Activated CD8-positive, alpha-beta memory T cell treated with anti-CD3 and anti-CD28 coated beads for 24 hours (primary cell): ENCODE measurements at places on chromosomes 4 and X.

DNA sequence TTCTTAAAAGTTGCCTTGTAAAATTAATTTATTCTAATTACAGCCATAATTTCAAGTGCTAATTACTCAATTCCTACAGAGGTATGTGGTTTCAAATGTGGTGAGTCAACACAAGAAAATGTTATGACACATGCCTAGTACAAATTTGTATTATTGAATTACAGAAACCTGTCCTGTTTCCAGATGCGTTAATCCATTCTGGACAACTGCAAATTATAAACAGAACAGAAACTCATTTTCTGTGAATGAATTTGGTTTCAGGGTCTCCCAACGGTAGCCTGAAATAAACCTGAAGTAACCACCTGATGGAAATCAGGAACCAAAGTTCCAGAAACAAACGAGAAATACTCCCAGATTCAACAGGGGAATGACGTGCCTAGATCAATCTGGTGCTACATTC lies 328.6 kb upstream of the F9 start:
- DNase-seq: no peak

- no peak for DNase-seq
These were observed 302.9 kb upstream of the FTHL17 start for GRCh38 chrX:31374786-31375185.

DNA sequence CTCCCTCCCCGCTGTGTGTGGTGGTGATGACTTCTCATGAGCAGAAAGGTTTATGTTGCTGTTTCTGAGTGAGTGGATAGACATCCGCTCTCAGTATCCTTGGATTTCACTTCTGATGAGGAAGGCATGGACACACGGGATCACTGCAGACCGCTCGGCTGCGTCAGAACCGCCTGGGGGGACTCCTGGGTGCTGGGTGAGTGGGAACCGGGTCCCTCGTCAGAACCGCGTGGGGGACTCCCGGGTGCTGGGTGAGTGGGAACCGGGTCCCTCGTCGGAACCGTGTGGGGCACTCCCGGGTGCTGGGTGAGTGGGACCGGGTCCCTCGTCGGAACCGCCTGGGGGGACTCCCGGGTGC lies 9.0 kb downstream of the CTBP1 start:
- DNase-seq: no peak

- DNase-seq: no peak
These were observed 25.9 kb upstream of the HMX1 start for GRCh38 chr4:8897251-8898167.

DNA sequence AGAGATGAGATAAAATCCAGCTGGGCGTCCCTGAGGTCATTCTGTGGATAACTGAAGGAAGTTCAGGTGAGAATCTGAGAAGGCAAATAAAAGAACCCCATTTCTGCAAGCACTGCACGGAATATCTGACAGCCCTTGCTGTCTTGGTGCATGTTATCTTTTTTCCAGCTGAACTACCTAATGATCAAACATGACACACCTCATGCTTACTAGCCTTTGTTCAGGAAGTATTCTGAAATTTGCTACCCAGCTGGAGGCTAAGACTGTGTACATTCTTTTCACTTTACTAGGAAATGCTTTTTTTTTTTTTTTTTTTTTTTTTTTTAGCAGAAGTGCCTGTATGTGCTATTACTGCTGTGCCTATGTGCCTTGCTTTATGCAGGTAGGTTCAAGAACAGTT lies 718.1 kb downstream of the SMARCA1 start:
- no peak for DNase-seq

DNA sequence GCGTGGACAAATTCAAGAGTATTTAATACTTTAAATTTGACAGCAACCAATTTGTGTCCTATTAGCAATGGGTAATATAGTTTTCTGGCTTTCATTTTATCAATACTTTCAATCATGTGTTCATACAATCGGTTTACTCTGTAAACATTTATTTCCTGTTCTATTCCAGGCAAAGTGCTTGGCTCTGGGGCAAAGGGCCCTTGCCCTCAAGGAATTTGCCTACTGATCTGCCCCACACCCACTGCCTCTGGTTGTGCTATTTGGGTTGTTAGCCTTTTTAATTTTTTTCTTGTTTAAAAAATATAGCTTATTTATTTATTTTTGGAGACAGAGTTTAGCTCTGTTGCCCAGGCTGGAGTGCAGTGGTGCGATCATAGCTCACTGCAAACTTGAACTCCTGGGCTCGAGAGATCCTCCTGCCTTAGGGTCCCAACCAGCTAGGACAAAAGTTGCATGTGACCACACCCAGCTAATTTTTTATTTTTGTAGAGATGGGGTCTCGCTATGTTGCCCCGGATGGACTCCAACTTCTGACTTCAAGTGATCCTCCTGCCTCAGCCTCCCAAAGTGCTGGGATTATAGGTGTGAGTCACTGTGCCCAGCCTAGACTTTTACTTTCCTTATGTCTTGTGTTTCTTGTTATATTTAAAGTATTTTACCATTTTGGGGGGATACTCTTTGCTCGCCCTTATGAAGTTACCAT lies 30.7 kb upstream of the CBR4 start:
- no peak for DNase-seq

- no peak for DNase-seq
These were observed 9.8 kb downstream of the SCFD2 start for GRCh38 chr4:53355930-53356521.

GRCh38 chrX:45353456-45353855 lies 152.8 kb upstream of the DIPK2B start:
- DNase-seq: no peak

- DNase-seq: peak; percentile 80
These were observed 628 bp downstream of the MXD4 start for GRCh38 chr4:2261110-2261852.

DNA sequence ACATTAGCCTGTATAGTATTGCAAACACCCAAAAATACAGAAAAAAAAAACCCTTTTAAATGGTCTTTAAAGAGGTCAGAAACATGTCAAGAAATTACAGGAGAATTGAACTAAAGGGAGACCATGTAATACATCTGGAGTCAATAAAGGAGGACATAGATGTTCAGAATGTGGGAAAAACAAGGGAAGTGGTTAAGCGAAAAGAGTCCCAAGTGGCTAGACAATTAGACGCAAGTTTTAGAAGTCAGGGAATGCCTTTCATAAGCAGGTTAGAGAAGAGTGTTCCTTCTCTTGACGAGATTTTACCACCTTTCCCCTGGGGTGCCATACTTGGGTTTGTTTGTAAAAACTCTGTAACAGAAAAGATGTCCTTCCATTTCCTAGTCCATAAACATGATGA lies 7.8 kb downstream of the LNX1 start:
- DNase-seq: no peak

DNA sequence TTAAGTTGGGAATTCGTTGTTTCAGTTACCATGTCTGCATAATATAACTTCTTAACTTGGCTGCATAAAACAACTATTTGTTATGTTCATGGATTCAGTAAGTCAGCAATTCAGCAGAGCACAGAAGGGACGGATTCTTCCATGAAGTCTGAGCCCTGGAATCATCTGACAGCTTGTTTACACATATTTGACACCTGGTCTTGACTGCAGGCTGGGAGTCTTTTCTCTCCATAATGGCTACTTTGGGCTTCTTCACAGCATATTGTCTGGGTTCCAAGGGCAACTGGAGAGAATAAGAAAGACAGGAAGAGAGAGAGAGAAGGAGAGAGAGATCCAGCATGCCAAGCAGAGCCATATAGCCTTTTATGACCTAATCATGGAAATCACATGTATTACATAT lies 23.1 kb downstream of the CENPC start:
- DNase-seq: no peak

DNA sequence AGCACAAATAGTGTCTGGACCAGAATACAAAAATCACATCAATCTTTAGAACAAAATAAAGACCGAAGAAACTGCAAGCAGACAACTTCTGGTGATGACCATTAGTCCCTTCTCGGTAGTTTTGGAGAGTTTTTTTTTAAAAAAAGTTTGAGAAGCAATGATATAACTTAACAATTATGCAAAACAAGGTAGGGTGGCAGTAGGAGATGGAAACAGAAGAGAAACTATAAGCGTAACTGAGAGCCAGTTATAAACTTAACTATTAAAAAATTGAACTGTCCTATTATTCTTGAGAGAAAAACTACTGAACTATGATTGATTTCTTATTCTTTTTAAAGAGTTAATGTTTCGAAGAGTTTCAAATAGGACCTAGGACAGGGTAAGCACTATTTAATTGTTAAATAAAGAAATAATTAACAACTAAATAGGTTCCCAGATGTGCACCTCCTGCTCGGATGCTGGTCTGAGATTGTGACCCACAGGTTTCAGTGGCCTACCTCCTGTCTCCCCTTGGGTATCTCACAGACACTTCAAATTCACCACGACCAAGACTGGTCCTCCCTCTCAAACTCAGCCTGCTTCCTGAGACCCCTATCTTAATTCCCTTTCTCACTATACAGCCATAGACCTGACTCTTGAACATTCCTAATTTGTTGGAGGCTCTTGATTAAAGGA lies 81.3 kb downstream of the LEF1 start:
- DNase-seq: no peak

DNA sequence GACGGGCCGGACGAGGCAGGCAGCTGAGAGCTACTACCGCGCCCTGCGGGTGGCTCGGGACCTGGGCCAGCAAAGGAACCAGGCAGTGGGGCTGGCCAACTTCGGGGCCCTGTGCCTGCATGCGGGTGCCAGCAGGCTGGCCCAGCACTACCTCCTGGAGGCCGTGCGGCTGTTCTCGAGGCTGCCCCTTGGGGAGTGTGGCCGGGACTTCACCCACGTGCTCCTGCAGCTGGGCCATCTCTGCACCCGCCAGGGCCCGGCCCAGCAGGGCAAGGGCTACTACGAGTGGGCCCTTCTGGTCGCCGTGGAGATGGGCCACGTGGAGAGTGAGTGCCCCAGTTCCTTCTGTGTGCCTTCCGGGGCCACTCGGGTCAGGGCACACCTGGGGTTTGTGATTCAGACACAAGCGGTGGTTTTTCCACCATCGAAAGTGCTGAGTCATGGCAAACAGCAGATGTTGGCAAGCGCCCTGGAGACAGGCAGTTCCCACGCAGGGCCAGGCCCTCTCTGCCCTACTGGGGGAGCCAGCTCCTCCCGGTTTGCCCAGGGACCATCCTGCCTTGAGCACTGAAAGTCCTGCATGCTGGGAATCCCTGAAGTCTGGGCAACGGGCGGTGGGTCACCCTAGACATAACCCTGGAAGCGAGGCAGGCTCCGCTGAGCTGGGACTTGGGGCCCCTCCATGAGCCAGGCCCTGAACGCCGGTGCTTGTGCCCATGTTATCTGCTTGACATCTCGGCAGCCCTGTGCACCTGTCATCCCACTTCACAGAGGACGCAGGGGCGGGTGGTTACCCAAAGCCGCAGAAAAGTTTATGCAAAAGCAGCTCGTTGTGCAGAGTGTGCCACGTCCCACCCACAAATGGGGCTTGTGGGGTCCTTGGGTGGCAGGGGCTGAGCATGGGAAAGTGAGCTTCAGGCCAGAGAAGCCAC lies 29.5 kb downstream of the SH3TC1 start:
- DNase-seq: peak; percentile 87

GRCh38 chr4:43089730-43090129 lies 197.2 kb downstream of the GRXCR1 start:
- no peak for DNase-seq

DNA sequence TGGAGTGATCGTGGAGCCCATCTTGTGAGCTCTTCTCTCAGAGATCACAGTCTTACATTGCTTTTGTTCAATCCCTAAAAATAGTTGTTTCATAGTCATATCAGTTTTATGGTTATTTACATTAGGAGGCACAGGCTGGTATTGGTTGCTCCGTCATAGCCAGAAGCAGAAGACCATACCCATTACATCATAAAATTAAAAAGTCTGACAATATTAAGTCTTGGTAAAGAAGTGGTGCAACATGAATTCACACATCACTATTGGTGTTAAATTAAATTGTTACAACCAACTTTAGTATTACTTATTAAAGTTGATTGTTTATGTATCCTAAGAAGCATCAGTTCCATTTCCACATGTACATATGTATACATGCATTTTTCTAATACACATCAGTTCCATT lies 84.6 kb downstream of the LARP1B start:
- DNase-seq: no peak

- no peak for DNase-seq
These were observed 11.6 kb downstream of the ARHGAP24 start for GRCh38 chr4:85486425-85487086.

DNA sequence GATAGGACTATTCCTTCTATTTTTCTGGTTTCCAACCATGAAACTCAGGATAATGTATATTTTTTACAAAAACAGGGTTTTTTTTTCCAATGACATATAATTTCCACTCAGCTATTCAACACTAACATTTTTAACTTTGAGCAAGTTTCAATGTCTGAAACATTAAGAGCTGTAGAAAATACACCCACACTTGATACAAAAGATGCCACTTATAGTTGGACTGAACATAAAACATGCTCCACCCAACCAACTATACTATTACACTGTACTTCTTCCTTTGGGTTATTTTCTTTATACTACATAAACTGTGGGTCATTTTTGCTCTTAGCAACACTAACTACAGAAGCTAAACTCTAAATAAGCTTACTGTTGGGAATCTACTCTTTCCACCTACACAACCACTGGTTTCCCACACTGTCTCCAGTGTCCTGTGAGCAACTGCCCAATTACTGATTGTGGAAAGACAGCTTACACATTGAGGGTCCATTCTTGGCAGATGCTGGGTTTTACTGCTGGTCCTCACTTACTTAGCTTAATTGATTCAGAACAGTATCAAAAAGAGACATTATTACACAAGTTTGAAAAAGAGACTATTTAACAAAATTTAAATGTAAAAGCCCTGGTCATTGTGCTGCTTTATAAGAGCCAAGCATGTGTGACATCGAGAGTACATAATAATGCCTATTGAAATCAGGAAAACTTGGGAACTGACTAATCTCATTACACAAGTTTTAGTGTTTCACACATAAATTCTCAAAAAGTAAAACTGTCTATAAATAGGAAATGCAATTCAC lies 6.3 kb downstream of the AMMECR1 start:
- DNase-seq: no peak

DNA sequence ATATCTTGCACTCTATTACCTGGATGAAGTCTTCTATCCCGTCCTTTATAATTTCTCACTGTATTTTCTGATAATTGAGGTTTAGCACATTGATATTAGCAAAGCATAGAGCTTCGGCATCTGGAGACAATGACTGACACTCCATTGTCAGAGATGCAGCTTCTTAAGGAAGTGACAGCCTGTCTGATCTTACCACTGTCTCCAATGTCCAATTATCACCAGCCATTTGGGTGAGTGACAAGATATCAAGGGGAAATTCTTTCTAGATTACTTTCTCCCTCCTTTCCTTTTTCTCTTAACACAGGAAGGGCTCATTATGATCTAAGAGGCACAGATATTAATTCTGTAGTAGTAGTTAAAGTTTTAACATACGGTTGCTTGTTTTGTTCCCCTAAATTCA lies 86.4 kb downstream of the LDB2 start:
- DNase-seq: no peak

DNA sequence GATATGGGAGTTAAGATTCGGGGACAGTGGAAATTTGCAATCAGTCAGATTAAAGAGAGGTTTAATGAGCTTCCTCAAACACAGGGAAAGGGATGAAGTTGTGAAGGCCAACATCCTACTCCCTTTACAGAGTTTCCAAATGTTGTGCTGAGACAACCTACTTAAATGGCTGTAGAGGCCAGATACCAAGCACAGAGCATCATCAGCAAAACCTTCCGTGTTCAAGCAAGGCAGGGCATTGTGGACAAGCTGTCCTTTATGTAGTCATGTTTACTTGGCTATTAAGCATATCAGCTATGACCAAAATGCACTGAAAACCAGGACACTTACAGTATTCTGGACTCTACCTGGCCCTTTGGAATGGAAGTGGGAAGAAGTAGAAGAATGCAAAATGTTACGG lies 197.3 kb downstream of the DMD start:
- no peak for DNase-seq
